HS-27A (cell line): ENCODE measurements at places on chromosomes 1 and 21.
A peak's percentile ranks its signal among the peaks of the same experiment; 100 is the strongest.

DNA sequence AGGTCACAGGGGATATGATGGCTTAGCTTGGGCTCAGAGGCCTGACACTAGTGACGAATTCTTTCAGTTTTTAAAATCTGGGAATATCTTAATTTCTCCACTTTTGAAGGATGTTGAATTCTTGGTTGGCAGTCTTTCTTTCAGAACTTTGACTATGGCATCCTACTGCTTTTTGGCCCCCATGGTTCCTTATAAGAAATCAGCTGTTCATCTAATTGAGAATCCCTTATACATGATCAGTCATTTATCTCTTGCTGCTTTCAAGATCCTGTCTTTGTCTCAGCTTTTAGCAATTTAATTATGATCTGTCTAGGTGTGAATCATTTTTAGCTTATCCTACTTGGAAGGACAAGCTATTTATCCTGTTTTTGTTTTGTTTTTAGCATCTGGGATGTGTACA lies 31.2 kb upstream of the F3 start:
- DNase-seq, result no peak

DNA sequence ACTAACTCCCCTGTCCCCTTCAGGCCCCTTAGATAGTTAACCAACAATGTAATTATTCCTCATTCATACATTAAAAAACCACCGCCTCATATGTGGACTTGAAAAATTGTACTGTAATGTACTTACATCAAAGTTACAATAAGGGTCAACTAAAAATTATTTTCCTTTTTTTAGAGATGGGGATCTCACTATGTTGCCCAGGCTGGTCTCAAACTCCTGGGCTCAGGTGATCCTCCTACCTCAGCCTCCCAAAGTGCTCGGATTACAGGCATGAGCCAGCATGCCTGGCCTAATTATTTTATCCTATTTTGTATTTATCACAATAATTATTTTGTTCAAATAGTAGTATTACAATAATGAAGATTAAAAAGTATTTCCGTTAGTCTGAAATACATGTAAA lies 12.6 kb downstream of the RPL5 start:
- no peak for DNase-seq

DNA sequence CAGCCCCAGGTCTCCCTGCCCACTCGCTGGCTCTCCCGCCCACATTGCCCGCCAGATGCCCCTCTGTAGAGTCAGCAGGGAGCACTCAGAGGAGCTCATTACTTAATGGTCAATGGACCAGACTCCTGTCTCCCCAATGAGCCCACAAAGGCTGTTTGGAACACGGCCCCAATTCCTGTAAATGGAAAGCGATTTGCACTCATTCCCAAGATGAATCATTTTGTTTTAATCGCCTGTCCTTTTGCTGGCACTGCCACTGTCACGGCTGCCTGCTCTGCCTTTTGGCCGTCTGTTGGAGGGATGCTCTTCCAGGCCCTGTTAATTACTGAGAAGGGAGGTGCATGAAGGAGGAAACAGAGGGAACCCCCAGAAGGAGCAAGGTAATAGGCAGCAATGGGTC lies 44.8 kb upstream of the ATP2B4 start:
- no peak for DNase-seq

- peak; percentile 99 for DNase-seq
Measured at GRCh38 chr1:151992303-151993083, 1.2 kb downstream of the S100A10 start.

GRCh38 chr1:153552335-153552734 lies 3.3 kb upstream of the S100A3 start:
- DNase-seq, result no peak

GRCh38 chr1:19670787-19671186 lies 6.1 kb downstream of the HTR6 start:
- no peak for DNase-seq
